ENCODE measurements at places on chromosomes 4 and X.

GRCh38 chr4:145828802-145829485 lies 109.7 kb downstream of the ZNF827 start:
- no peak for DNase-seq

DNA sequence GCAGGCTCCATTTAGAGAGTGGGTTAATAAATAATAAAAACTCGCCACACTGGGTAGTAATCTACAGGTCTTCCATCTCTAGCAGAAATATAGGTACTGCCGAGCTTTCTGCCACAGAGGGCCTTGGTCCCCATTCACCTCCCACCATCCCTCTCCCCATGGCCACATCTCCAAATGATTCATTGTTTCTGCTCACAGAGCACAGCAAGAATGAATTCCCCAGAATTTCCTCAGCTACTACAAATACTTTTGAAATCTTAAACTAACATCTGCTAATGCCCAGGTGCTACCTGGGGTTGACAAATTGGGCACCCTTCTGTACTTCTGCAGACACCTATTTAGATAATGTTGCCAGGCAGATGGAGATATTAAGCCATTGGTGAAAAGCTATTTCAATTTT lies 5.1 kb downstream of the PHEX start:
- no peak for DNase-seq

DNA sequence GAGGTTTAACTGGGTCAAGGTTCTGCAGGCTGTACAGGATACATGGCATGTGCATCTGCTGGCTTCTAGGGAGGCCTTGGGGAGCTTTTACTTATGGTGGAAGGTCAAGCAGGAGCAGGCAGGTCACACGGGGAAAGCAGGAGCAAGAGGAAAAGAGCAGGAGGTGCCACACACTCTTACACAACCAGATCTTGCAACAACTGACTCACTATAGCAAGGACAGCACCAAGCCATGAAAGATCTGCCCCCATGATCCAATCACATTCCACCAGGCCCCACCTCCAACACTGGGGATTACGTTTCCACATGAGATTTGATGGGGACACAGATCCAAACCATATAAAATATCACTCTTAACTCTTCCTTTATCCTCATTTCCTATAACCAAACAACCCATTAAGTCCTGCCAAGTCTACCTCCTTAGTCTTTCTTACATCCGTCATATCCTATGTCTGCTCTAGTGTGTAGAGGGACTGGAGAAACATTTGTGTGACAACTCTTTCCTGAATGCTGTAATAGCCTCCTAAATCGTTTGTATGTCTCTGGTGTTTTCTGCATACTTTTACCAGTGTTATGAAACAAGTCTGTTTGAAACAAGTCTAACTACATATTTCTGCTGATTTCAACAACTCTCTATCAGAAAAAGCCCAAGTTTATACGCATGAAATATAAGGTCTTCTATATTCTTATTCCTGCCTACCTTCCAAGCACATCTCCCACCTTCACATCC lies 8.3 kb upstream of the RAP2C start:
- no peak for DNase-seq

DNA sequence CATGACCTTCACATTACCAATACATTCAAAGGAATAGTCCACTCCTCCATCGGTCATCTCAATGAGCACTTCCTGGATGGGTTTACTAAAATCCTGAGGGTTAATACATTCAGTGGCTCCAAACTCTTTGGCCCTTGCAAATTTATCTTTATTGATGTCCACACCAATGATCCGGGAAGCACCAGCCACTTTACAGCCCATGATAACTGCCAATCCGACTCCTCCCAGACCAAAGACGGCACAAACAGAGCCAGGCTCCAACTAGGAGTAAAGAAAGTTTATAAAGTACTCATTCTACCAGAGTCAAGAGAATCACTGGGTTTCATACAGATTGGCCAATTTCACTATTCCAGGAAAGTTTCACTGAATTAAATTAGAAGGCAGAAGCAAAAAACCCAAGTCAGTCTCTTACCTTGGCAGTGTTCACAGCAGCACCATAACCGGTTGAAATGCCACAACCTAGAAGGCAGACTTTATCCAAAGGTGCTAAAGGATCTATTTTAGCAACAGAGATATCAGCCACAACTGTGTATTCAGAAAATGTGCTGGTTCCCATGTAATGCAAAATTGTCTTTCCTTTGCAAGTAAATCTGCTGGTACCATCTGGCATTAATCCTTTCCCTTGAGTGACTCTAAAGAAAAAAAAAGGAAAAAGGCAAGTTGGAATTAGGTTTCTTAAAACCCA lies 12.2 kb downstream of the ADH5 start:
- no peak for DNase-seq

GRCh38 chr4:158004101-158004500 lies 168.7 kb downstream of the GASK1B start:
- DNase-seq = no peak

GRCh38 chrX:51336584-51336983 lies 4.0 kb downstream of the NUDT10 start:
- no peak for DNase-seq

DNA sequence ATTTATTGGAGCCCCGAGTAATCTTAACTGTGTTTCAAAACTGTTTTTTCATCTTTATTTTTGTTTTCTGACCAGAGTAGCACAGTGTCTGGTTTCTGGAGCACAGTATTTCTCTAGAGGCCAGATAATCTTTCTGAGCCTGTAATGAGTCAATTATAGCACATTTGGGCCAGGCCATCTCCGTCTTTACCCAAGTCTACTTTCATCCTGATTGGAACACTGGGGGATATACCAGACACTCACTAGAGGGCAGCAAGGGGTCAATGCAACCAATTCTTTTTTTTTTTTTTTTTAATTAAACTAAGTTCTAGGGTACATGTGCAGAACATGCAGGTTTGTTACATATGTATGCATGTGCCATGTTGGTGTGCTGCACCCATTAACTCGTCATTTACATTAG lies 282.0 kb downstream of the ARHGAP24 start:
- DNase-seq = no peak

- DNase-seq = no peak
Measured at GRCh38 chr4:169012049-169012448, 2.0 kb upstream of the CBR4 start.

GRCh38 chr4:180798036-180798577 lies 1445.1 kb upstream of the TENM3 start:
- no peak for DNase-seq

DNA sequence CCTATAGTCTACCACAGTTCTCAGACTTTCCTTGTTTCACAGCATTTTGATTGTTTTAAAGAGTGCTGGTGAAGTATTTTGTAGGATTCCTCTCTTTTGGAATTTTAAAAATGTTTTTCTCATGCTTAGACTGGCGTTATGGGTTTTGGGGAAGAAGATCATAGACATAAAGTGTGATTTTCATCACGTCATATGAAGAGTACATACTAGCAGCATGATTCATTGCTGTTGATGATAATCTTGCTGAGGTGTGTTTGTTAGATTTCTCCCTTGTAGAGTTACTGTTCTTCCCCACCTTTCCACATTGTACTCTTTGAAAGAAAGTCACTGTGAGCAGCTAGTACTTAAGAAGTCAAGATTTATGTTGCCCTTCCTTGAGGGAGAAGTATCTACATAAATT lies 396.1 kb upstream of the GNPDA2 start:
- no peak for DNase-seq

- DNase-seq = no peak
Measured at GRCh38 chr4:5678977-5679376, 29.4 kb downstream of the EVC2 start.

GRCh38 chr4:57190601-57191481 lies 80.7 kb upstream of the IGFBP7 start:
- no peak for DNase-seq

DNA sequence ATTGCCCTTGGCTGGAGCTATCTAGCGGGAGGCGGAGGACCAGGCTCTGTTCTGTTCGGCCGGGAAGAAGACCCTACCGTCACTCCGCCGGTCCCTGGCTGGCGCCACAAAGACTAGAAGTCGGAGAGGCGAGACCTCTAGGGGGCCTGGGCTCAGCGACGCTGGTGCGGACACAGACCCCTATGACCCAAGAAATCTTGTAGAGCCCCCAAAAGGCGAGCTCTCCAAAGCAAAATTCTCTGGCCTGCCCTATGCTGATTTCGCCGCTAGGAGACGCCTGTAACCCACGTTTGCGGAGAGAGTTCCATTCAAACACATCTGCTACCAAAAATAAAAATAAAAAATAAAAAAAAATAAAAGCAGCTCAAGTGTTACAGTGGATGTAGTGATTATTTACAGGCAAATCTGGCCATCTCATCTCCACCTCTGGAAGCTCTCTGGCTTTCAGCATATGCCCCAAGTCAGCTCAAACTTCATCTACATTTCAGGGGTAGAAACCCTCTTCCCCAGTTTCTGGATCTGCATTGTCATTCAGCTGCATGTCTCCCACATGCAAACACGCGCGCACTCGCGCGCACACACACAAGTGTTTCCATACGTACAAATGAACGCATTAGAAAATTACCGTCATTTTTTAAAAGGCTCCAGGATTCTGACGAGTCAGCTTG lies 2.4 kb upstream of the PCDH10 start:
- DNase-seq = no peak

DNA sequence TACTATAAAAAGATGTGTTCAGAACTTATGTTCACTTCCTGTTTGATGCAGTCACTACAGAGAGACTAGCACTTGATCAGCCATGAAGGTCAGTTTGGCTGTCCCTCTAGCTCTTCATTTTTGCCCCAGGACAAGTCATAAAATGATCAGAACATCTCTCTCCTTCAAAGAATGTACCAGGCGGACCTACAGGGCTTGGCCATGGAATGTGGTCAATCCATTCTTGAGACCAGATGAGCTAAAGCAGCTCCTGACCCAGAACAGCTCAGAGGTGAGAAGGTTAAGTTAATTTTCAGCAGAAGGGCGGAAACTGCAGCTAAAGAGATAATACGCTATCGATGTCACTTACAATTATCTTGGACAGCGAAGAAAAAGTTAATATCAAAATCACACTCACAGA lies 49.2 kb upstream of the TAB3 start:
- DNase-seq = no peak

DNA sequence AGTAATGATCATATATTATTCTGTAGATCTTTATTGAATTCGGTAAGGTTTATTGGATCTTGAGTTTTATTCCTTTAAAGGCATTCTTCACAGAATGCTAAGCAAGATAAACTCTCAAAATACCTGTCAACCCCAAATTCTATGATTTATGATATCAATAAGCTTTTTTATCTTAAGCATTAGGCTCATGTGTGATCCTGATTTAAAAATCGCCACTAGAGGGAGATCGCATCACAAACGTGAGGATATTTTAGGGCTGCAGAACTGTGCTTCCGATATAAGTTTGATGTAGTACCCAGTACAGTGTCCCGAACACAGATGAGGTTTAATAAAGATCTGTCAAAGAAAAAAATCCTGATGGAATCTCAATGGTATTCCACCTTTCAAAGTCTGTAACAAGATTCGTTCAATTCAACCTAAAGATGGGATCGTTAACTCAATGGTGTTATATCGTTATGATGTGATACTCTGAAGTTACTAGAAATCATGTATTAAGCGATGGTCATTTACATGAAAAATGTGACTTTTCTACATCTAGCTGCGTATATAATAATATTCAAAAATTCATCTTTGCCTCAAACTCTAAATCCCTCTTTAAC lies 169.0 kb downstream of the CORIN start:
- DNase-seq = no peak

DNA sequence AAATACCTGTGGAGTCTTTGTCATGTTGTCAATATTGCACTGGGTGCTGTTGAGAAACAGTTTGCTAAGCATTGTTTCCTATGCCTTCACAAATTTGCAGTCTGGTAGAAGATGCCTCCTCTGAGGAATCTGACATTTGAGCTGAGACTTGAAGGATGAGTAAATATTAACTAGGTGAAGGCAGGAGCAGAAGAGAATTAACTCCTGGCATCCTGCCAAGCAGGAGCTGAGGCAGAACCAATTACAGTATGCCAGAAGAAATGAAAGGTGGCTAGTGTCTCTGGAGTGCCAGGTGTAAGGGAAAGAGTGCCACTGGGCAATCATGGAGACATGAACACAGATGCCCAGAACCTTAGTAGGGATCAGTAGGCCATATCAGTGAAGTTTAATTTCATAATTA lies 1778.2 kb upstream of the PCDH10 start:
- DNase-seq = no peak

DNA sequence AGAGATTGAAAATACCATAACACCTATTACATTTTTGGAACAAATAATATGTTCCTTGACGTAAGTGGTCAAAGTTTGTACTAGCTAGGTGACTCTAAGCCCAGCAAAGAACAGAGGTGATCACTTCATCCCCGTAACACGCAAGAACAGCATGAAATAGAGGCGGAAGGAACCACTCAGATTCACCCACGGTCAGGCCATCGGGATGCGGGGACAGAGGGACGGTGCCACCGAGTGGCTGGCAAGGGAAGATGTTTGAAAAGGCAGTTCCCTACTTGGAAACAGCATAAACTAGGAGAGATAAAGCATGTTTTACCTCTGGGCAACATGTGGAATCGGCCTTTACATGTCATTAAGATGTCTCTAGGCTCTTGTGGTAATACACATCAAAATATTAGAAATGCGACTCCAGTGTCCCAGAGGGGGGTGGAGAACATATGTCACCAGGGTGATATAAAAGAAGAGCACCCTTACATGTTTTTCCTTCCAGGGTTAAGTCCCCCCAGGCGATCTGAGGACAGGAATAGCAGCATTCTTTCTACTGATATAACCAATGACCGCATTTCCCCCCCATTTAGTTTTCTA lies 84.0 kb downstream of the PHKA2 start:
- no peak for DNase-seq

DNA sequence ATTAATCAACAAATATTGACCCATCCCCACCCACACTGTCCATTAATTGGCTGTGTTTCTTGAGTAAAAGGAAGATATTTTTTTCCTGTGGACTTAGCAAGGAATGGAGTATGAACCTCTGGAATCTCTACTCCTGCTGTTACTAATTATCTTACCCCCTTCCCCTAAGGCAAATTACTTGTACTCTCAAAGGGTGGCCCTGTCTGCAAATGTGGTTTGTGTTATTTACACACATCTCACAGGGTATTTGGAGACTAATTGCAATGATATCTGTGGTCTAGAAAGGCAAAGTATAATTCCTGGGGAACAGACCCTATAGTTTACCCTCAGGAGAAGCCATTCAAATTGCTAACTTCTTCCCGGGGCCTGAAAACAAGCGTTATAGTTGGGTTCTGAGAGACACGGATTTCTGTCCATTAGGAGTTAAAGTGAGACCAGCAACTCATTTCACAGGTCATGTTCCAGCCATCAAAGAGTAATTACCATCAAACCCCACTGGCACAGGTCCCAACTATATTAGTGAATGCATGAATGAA lies 133.0 kb upstream of the RASGEF1B start:
- no peak for DNase-seq

- no peak for DNase-seq
Measured at GRCh38 chr4:10639100-10639499, 45.5 kb downstream of the CLNK start.

All from stimulated activated CD8-positive, alpha-beta memory T cell treated with anti-CD3 and anti-CD28 coated beads, Interleukin-15, amount 100 ng/mL, for 1 hour (primary cell).